ENCODE measurements at places on chromosomes 1 and 21.

DNA sequence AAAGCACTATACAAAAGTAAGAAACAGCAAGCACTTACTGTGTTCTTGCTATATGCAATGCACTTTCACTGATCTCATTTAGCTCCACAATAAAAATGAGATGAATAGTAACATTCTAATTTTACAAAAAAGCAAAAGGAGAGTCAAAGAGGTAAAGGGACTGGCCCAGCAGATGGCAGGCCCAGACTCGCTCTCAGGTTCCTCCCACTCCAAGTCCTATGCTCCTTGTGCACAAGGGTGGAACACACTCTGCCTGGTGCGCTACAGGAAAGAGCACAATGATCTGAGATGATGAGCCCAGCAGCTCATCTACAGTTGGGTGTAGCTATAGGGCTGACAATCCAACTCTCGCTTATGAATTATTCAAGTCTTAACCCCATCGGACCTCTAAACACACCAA lies 94.1 kb upstream of the LYST start:
- no peak for DNase-seq

DNA sequence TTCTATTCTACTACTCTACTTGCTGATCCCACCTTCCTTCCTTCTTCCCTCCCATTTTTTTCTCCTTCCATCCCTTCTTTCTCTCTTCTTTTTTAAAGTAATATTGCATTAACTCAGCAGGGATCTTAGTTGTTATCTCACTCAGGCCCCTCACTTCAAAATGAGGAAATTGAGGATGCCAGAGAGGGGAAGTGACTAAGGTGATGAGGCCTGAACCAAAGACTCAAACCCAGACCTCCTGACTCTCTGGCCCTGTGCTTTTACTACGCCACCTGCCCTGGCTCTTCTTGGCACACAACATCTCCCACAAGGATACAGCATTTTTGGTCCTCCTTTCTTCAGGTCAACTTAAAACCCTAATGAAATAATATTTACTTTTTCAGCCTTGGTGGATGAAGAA lies 151.7 kb upstream of the ZNF648 start:
- no peak for DNase-seq

GRCh38 chr1:159652506-159652905 lies 61.9 kb downstream of the CRP start:
- DNase-seq: no peak

GRCh38 chr1:32972814-32973428 lies 8.3 kb upstream of the RNF19B start:
- no peak for DNase-seq

DNA sequence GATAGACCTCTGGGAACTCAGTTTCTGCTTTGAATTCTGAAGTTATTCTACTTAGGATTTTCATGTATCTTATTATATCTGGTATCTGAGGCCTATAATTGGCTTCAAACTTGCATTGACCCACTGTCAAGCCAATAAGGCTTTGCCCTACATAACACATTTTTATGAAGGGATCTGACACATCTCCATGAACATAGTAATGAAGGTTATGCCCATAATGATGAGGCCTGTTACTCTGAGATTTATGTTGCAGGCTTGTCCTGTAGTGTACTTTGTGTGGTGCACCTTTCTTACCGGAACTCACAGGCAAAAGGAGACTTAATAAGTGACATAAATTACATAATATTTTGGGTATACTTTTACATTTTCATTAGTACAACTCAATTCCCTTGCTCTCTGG lies 14.1 kb downstream of the RGL1 start:
- DNase-seq: no peak

DNA sequence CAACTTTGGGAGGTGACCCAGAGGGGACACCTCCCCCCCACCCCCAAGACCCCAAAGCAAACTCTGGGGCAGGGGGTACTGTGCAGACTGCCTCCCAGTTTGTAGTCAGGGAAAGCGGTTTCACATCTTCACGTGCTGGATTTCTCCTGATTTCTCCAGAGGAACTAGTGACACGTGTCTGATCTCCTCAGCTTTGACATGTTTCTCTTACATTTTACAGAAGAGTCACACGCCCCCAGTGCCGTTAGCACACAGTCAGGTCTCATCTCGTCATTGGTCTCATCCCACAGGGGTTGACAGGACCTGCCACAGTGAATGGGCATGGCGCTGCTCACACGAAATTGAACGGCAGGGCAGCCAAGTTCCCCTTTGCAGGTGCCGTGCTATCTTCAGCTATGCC lies 11.8 kb downstream of the PDPN start:
- no peak for DNase-seq

DNA sequence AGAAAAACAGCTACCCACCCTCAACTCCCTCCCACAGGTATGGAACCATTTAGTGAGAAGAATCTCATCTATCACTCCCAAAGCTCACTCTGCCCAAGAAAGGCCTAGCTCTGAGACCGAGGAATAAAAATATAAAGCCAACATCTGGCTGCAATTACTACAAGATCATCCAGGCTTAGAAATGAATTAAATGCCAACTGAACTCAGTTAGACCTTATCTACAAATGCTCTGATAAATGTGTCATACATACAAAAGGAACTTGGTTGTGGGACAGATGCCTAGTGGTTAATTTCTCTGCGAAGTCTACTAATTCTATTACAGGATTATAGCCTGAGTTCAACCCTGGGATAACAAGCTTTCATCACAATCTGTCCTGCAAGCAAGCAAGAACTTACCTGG lies 6.7 kb downstream of the ADIPOR1 start:
- DNase-seq: no peak

DNA sequence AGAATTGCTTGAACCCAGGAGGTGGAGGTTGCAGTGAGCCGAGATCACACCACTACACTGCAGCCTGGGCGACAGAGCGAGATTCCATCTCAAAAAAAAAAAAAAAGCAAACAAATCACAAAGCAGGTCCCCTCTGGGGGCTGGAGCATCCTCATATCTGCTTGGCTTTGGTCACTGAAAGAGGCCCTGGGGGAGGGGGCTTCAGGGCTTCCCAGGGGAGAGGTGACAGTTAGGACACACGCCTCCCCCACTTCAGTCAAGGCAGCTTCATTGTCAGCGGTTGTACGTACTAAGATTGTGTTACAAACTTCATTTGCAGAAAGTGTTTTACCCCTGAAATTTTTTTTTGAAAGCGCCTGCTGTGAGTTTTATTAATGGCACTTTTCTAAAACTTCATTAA lies 130.5 kb downstream of the DHRS3 start:
- DNase-seq: no peak

- DNase-seq: no peak
These were observed 175.4 kb downstream of the SEC16B start for GRCh38 chr1:177794376-177794991.

- DNase-seq: no peak
These were observed 1.0 kb downstream of the F11R start for GRCh38 chr1:161019751-161020495.

- DNase-seq: no peak
These were observed 101.4 kb downstream of the PLPPR5 start for GRCh38 chr1:98903261-98903660.

GRCh38 chr1:3566951-3567804 lies 44.1 kb downstream of the MEGF6 start:
- no peak for DNase-seq

DNA sequence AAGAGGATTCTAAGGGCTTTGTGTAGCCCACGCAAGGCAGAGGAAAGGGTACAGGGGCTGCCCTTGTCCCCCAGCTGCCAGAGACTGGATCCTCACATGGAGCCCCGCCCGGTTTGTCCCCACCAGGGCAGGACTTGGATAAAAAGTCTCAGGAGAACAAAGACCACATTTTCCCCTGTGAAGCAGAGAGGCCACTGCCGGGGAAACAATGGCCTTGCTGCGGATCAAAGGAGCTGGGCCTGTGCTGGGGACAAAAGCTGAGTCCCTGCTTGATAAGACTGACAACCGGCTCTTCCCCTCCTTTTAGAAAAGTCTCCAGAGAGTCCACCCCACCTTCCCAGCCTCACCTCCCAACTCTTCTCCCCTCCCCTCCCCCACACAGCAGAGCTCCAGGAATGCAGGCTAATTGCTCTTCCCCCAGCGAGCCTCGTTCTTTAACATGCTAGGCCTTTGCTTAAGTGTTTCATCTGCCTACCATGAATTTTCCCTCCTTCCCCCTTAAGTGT lies 142.4 kb downstream of the PLPP3 start:
- no peak for DNase-seq

GRCh38 chr1:176837708-176838107 lies 326.8 kb downstream of the ASTN1 start:
- no peak for DNase-seq

- no peak for DNase-seq
These were observed 657 bp upstream of the LIN9 start for GRCh38 chr1:226309398-226310244.

- DNase-seq: no peak
These were observed 26.7 kb upstream of the MX1 start for GRCh38 chr21:41399246-41399800.

DNA sequence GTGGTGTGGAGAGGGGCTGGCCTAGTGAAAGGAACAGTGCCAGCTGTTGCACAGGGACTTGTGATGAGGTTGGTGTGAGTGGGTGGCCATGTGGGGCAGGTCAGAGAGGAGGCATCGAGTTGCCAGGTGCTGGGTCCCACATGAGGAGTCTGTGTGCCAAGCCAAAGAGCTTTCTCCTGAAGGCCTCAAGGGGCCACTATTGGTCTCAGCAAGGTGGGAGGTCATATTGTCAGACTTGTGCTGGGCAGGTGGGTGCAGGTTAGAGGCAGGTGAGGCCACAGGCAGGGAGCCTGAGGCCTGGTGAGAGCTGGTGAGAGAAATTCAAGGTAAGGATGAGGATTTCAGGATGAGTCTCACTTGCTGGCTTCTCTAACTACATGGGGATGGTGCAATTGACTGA lies 256.8 kb downstream of the DISC1 start:
- DNase-seq: no peak

GRCh38 chr1:218363141-218363540 lies 18.0 kb downstream of the TGFB2 start:
- no peak for DNase-seq

DNA sequence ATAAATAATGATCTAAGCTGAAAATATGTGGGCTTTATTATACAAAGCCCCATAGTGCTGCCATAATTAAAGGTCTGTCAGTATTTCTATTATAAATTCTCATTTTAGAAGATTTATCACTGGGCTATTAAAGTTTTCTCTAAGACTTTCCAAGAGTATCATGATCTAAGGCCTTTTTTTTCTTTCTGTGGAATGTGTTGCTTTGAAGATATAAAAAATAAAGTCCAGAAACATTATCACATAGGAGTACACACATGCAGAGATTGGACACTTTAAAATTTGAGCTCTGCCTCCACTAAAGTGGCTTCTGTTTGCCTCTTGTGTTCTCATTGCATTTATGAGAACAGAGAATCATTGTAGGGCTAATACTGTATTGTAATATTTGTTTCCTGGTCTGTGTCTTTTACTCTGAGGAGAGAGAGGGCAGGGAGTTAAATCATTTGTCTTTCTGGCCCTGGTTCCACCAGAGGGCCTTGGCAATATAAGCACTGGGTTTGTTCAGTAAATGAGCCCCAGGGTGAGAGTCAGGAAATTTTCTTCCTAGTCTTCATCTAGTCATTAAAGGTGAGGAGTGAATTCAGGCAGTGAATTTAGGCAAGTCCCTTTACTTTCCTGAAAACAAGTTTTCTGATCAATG lies 70.2 kb downstream of the NFIA start:
- no peak for DNase-seq

- no peak for DNase-seq
These were observed 127.6 kb downstream of the MRPS6 start for GRCh38 chr21:34201001-34201400.

- DNase-seq: no peak
These were observed 8.2 kb downstream of the RCOR3 start for GRCh38 chr1:211267204-211267857.

GRCh38 chr1:12480748-12481362 lies 137.2 kb downstream of the DHRS3 start:
- DNase-seq: no peak

- DNase-seq: no peak
These were observed 166.9 kb upstream of the C1orf21 start for GRCh38 chr1:184219883-184220282.

DNA sequence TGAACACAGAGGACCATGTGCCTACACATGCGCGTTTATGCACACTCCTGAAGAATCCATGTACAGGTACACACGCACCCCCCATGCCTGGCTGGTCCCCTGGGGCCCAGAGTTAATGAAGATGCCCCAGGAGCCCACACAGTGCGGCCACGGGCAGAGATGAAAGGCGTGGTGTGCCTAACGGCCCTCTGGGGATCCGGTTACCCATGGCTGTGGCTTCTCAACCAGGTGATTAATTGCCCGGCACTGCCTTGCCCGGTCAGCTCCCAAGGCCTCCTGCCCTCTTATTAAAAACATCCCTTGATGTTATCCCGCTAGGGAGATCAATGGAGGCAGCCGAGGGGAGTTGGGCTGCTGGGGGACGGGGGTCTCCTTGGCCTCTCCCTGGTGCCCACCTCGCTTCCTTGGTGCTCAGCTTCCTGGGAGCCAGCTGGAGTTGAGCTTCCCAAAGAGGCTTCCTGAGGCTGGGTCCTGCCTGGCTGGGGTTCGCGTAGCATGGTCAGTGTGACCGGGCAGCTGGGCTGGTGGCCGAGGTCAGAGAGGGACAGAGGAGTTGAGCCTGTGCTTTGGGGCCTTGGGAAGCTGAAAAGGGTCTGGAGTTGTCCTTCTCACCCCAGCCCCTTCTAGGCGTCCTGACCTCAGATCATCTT lies 75.0 kb upstream of the WNT4 start:
- no peak for DNase-seq

DNA sequence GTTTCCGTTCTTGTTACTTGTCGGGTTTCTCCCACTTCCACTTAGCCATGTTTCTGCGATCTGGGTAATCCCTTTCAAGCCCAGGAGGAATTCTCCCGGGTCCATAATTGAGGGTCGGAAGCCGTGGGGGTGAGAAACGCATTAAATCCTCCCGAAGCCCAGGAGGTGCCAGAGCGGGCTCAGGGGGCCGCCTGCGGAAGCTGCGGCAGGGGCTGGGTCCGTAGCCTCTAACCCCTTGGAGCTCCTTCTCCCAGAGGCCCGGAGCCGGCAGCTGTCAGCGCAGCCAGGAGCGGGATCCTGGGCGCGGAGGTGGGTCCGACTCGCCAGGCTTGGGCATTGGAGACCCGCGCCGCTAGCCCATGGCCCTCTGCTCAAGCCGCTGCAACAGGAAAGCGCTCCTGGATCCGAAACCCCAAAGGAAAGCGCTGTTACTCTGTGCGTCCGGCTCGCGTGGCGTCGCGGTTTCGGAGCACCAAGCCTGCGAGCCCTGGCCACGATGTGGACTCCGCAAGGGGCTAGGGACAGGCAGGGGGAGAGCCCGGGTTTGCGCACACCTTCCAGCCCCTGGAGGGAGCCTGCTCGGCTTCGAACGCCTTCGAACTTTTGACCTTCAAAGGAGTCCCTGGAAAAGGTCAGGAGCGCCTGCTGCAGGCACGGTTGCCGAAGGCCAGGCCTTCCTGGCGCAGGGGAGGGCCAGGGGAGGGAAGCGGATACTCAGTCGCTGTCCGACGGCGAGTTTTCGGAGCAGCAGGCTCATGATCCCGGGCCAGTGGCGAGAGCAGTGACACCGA lies 1.7 kb upstream of the SIM2 start:
- no peak for DNase-seq

DNA sequence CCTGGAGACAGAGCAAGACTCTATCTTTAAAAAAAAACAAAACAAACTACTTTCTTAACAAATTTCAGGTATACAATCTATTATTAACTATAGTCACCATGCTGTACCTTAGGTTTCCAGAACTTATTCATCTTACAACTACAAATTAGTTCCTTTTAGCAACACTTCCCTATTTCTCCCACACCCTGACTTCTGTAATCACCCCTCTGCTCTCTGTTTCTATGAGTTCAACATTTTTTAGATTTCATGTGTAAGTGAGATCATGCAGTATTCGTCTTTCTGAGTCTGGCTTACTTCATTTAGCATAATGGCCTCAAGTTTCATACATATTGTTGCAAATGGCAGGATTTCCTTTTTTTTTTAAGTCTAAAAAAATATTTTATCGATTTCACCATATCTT lies 77.9 kb upstream of the LPGAT1 start:
- no peak for DNase-seq

Data from activated T-helper 1 cell treated with anti-CD3 and anti-CD28 coated beads, Interleukin-2, amount 50 U/mL, for 16 hours (primary cell).